Spinal cord (tissue), 10 donors: ENCODE measurements at places on chromosomes 6 and 20. TPM values are rescaled to one million over a fixed set of nuclear protein-coding genes. Genes with fewer than 3 reads are reported as not detected.

Gene TSHZ2
- 29.2 TPM for polyA plus RNA-seq

Gene GATA5
- not detected for polyA plus RNA-seq

Gene XPO5
- polyA plus RNA-seq, result 46.2 TPM

DNA sequence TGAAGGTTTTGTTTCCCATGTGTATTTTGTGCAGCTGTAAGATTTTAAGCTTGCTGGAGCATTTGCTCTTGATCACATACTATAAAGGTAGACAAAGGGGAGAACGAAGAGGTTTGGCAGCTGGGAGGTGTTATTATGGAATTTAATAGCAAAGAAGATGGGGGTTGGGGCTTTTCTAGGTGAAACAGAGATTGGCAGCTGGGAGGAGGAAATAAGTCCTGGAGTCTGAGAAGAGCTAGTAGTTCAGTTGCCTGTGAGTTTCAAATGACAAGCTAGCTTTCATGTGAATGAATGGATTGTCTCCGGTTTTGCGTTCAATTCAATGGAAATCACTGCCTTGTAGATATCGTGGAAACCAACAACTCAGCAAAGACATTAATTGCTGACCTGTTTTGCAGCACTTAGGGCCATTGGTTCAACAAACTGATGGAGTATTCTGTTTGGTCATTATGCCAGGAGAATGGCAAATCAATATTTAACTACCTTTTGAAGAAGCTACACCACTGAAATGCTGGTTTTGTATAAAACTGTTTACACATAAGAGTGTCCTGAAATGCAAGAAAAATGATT lies 38.1 kb upstream of the FLRT3 start:
- peak; percentile 48 for DNase-seq

Gene C4A
- 47.5 TPM for polyA plus RNA-seq

Gene HRH3
- 10.1 TPM for polyA plus RNA-seq

Gene KHDC1
- 17.7 TPM for polyA plus RNA-seq

Gene MACROD2
- polyA plus RNA-seq, result 21.4 TPM

Gene UBD
- polyA plus RNA-seq, result not detected

- no peak for DNase-seq
These were observed 57.0 kb downstream of the ADNP start for GRCh38 chr20:50874111-50874757.

Gene ARHGAP40
- polyA plus RNA-seq, result 0.25 TPM

GRCh38 chr20:36243726-36244125 lies 7.4 kb downstream of the AAR2 start:
- no peak for DNase-seq

DNA sequence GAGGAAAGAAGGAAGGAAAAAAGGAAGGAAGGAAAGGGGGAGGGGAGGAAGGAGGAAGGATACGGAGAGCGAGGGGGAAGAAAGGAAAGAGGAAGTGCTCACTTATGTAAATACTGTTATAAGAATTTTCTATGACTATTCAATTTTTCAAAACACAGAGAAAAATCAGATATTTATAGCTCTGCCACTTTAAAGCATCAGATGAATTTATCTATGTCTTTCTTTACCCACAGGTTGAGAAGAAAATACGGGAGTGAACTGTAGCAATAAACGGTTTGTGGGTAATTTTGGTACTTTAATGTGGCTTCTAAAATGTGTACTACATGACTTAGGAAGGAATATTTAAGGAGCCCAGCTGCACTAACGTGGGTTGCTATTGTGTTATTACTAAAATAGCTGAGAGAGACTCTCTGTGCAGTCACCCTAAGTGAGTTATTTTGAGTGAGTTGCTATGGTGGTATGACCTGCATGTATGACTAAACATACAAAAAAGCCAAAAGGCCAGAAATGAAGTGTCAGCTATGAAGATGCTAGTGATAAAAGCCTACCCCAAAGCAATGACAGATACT lies 225.5 kb downstream of the SOD2 start:
- no peak for DNase-seq
